ENCODE measurements at places on chromosomes 12 and 14.

- no peak for DNase-seq
Observed at GRCh38 chr14:30242744-30243143, 315.1 kb upstream of the PRKD1 start.

GRCh38 chr12:57579677-57580465 lies 11.1 kb upstream of the PIP4K2C start:
- DNase-seq = no peak

DNA sequence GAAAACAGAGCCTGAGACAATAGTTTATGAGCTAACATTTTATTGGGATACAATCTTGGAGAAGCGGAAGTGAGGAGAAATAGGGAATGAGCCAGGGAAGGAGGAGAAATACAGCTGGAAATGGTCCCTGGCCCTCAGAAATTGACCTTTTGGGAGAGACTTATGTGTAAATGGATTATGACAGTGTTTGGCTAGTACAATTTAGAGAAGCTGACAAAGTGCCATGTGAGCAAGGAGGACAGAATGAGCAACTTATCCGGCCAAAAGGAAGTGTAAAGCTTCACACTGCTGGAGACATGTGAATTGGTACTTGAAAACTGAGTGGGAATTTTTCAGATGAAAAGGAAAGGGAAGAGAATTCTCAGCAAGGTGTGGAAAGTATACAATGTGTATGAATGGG lies 2.9 kb downstream of the GLIPR1 start:
- no peak for DNase-seq

- no peak for DNase-seq
Observed at GRCh38 chr12:94633401-94633800, 17.0 kb downstream of the TMCC3 start.

GRCh38 chr12:32502693-32503502 lies 103.5 kb downstream of the FGD4 start:
- no peak for DNase-seq

DNA sequence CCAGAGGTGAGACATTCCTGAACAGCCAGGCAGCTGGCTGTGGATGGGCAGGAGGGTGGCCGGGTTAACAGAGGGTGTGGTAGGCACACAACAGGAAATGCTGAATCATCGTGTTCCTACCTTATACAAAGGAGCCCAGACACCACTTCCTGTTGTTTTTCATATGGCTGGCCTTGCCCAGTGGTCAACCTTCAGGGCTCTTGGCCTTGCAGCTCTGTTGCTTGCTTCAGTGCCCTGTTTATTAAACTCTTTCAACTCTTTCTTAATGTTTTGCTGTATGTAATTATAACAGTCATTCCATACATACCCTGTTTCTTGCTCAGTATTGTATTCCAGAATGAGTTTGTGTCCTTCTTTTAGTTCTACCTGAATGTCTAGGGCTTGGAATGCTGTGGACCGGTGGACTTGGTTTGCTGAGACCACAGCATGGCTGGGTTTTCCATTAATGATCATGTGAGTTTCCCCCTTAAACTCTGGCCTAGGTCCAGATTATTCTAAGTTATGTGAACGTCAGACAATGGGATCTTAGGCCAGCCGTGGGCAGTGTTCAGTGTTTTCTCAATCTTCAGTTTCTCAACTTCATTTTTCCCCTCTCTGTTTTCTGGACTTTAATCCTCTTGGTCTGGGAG lies 11.9 kb downstream of the CFAP54 start:
- no peak for DNase-seq

- no peak for DNase-seq
Observed at GRCh38 chr12:19131025-19131444, 1.5 kb downstream of the PLEKHA5 start.

DNA sequence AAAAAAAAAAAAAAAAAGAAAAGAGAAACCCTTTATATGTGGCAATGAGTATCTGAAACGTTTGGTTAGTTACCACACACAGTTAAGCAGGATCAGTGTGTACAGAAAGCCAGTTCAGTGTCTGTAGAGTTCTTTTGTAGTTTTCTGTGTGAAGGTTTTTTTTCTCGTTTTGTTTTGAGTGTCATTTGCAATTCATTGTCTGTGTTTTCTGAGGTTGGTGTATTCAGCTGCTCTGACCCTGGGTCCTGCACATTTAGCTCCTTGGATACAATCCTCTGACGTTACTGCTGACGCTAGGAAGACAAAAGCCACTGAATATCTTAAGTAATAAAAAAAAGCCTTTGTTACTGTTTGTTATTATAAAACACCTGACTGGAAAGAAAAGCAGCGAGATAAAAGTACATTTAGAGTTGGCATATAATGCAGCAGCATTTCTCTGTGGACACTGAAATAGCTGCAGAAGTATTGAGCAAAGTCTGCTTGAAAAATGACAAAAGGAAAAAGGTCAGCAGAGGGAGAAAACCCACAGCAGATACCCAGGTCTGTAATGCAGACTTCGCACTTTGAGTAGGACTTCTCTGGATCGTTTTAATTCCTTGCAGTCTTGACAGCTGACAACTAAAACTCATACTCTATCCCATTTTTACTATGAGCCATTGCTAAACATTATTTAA lies 89.0 kb downstream of the POLR3B start:
- no peak for DNase-seq

- DNase-seq = no peak
Observed at GRCh38 chr14:49623941-49624839, 3.6 kb downstream of the MGAT2 start.

DNA sequence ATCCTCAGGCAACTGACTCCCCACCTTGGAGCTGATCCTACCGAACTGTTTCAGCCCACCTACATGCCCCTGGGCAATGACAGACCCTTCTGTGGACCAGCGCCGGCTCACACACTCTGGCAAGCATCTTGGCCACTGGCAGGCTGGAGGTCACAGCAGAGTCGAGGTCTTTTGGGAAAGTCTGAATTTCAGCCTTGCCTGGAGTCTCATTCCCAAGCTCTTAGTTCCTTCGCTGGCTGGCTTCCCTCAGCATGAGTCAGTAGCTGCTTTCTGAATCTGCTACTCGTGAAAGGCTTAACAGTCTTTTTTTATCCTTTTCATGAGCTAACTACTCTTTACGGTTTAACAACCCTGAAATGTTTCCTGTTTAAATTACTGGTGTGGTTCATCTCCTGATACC lies 44.5 kb downstream of the ASCL4 start:
- no peak for DNase-seq

DNA sequence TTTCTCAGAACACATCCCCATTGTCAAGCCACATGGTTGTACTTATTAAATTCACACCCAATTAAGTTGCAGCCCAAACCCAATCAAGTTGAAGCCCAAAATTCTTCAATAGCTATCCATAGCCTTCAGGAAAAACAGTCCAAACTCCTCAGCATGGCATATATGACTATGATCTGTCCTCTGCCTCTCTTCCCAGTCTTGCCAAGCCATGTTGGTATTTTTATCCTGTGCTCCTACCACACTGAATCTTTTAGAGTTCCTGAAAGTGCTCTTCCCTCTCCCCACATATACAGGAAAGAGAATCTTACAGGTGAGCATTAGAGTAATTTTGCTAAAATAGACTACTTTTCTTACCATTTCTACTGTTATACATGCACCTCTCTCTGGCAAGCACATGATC lies 834.9 kb downstream of the RPS29 start:
- no peak for DNase-seq

GRCh38 chr14:102512793-102513300 lies 3.3 kb upstream of the ANKRD9 start:
- DNase-seq = no peak

- DNase-seq = no peak
Observed at GRCh38 chr12:67648521-67649260, at the start of gene DYRK2. TSS of gene DYRK2 (plus strand) at chr12:67648745. CDS start at chr12:67649134, 389 bp downstream.

GRCh38 chr14:70842851-70843462 lies 33.6 kb upstream of the MAP3K9 start:
- DNase-seq = no peak

GRCh38 chr14:50061664-50062437 lies 54.5 kb downstream of the VCPKMT start:
- no peak for DNase-seq

GRCh38 chr12:132329720-132330548 lies 545 bp upstream of the GALNT9 start:
- no peak for DNase-seq

DNA sequence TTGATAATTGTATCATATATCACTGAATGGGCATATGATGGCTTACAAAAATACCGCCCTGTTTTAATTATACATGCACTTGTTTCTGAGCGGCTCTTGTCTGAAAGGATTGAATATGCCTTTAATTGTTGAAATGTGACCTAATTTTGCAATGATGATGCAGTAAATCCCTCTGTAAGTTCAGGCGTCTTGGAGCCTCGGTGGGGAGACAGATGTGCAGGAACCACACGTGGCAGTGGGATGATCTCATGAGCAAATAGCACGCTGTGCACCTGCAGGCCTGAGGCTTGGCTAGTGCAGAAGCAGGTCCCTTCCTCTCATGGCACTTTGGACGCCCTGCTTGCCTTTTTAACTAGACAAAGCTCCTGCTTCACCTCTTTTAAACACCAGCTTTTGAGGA lies 49.3 kb upstream of the ASPG start:
- DNase-seq = no peak

- DNase-seq = no peak
Observed at GRCh38 chr14:104877066-104877805, 12.2 kb downstream of the CEP170B start.

GRCh38 chr14:91681893-91682563 lies 49.9 kb downstream of the CATSPERB start:
- no peak for DNase-seq

GRCh38 chr14:93220509-93220908 lies 13.5 kb downstream of the UBR7 start:
- no peak for DNase-seq

- no peak for DNase-seq
Observed at GRCh38 chr14:79090641-79091180, 920.5 kb downstream of the NRXN3 start.

DNA sequence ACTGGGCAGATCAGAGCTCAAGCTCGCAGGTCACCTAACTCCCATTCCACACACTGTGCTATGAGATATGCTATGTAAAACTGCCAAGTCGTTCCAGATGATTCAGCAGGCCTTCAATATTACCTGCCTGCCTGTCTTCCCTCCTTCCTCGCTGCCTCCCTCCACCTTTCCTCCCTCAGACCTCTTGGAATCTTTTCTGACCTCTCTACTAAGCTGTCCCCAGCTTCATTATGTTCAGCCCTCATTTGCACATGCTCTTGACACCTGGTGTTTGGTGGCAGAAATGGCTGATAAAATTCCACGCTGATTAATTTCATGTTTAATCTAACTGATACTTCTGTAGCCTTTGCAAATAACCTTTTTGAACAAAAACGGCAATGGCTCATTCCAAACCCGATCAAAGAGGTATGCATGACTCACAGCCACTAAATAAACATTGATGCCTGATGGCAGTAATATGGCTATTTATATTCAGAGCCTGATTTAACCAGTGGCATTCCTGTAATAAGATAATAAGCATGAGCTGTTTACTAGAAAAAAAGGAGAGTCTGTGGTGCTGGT lies 130.8 kb upstream of the EGLN3 start:
- no peak for DNase-seq

- DNase-seq = no peak
Observed at GRCh38 chr12:50824914-50825313, 17.8 kb upstream of the TMPRSS12 start.

- DNase-seq = no peak
Observed at GRCh38 chr12:80648881-80649280, 58.6 kb upstream of the MYF6 start.

DNA sequence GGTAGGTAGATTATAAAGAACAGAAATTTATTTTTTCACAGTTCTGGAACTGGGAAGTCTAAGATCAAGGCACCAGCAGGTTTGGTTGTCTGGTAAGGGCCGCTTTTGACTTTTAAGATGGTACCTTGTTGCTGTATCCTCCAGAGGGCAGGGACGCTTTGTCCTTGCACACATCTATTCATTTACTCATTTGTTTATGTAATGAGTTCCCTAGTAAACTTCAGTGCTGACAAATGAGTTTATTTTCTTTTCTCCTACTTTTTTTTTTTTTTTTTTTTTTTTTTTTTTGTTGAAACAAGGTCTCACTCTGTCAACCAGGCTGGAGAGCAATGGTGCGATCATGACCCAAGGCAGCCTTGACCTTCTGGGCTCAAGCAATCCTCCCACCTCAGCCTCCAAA lies 195.7 kb downstream of the FBXL14 start:
- no peak for DNase-seq

DNA sequence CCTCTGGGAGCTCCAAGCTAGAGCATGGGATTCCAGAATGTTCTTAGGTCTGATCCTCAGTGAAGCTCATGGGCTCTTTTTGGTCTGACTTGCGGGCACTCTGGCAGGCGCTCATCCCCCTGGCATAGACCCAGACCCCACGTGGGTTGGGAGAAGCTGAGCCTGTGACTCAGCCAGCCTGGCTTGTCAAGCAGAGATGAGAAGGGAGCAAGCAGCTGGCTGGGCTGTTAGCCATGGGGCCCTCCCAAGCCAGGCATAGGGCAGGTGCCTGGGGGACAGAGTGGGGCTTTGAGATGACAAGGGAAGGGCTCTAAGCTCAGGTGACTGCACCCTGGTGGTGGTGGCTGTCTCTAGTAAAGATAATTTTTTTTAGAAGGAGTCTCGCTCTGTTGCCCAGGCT lies 80.3 kb upstream of the NOS1 start:
- DNase-seq = no peak

DNA sequence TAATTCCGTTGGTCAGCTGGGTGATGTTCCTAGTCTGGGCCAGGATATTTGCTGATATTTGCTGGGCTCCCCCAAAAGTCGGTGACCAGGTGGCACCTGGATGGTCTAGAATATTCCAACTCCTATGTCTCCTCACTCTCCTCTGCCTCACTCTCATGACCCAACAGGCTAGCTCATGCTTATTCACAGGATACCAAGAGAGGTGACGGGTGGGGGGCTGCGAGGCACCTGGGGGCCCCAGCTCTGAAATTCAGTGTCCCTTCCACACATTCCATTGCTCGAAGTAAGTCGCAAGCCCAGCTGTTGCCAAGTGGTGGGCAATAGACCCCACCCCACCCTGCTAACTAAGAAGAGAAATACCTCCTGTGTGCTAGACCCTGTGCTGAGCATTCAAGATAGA lies 67.7 kb downstream of the C14orf132 start:
- DNase-seq = no peak

GRCh38 chr12:87217491-87217890 lies 811.7 kb downstream of the C12orf50 start:
- no peak for DNase-seq

Measured in smooth muscle cell of the brain vasculature (primary cell).